ENCODE measurements at places on chromosomes 5 and 9.

- DNase-seq: no peak
Measured at GRCh38 chr9:111937301-111937700, 40.7 kb downstream of the UGCG start.

DNA sequence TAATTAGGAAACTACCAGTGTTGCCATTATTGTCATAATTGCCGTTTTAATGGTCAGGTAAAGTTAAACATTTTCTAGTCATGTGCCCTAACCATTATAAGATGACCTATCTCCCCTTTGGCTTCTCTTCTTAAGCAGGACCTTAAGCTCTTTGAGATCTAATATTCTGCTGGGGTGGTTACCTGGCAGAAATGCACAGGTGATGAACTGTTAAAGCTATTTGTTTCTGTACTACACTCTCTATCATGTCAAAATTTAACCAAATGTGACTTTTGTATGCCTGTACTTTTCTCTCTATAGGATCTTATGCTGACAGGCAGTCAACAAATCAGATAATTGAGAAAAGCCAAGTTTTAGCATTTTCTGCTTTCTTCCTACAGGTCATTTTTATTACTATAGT lies 23.3 kb downstream of the ALDH1A1 start:
- no peak for DNase-seq

DNA sequence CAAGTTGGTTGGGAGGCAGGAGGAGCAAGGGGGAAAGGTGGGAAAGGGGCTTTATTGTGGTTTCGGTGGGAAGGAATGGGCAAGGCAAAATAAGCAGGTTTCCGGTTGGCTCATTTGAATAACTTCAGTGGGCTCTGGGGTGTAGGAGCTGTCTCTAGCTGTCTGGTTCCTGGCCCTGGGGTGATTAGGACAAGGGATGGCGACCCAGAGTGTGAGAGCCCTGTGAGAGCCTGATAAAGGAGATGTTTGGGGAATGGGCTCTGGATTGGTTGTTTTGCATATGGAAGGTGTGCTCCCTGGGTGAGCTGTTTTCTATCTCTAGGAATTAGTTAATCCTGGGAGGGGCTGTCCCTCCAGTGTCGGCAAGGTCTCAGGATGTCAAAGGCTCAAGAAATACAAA lies 15.4 kb downstream of the ANKRD34B start:
- DNase-seq: no peak

DNA sequence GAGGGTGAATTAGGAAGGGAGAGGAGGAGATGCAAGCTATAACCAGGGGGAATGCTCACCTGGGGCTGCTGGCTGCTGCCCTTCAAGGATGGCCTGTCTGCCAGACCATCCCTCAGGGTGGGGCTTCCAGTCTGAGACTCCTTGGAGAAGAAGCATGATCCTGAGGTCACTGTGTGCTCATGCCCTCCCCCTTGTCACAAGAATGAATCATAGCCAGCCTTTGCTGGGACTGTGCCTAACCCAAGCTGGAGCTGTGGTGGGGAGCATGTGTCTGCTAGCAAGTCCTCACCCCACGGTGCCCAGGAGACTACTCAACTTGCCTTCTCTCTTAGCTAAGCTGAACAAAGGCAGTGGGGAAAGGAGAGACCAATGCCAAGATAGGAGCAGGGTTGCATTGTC lies 463.6 kb downstream of the SPOCK1 start:
- DNase-seq: no peak

DNA sequence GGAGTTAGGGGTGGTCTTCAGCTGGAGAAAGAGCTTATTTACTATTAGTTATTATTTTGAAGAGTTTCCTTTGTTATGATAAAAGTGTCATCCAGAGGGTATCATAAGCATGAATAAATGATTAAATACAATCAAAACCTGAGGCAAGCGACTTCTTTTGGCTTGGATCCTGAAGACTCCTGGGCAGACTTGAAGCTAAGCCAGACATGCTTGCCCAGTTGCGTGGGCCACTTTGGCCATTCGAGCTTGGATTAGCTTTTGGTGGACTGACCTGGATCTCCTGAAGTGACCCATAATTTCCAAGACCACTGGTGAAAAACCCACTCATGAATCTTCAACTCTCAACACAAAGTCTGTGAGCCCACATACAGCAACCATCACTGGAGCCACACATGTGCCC lies 335.8 kb downstream of the NR2F1-AS1 start:
- DNase-seq: no peak

DNA sequence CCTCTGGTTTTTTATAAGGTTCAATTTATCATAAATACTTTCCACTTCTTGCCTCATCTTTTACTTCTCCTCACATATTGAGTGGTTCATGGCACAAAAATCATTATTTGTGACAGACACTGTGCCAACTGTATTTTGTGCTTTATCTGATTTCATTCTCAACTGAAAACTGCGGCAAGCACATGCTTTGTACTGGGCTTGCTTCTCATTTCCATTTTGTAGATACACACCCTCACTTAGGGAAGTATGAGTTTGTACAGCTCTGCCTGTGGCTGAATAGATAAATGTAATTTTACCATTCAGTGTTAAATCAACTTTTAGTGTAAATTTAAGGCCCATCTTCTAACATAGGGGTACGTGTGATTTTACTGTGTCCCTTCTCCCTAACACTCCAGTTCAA lies 83.6 kb downstream of the ANXA2R start:
- DNase-seq: no peak

DNA sequence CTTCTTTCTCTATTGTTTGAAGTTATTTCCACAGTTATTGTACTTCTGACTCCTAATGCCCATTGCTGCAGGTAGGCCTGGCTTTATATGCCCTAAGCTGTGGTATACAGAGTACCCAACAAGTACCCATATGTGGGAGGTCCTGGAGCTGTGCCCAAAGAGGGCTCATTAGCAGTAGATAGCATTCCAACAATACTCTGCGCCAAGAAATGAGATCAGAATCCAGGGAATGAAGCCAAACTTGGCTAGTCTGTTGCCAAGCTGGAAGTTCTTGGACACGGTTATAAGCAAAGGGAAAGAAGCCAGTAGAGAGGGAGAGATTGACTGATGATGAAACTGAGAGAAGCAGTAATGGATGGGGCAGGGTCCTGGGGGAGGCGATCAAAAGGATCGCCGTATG lies 29.7 kb upstream of the FAM169A start:
- no peak for DNase-seq

- no peak for DNase-seq
Measured at GRCh38 chr5:64665243-64665642, 25.1 kb upstream of the SHISAL2B start.

DNA sequence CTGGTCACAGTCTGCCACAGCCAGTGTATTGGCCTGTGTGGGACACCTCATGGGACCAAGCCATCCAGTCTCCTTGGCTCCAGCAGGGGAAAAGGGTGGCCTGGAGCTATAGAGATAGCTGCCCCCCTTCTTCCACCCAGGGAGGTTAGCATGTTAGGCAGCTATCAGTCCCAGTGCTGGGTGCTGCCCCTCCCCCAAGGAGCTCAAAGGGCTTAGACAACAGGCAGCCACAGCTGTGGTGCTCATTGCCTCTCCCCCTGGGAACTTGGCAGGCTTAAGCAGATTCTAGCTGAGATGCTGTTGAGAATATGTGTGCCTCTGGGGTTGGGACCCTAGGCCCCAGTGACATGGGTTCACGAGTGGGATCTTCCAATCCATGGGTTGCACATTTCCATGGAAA lies 226.0 kb upstream of the PTGER4 start:
- DNase-seq: no peak

DNA sequence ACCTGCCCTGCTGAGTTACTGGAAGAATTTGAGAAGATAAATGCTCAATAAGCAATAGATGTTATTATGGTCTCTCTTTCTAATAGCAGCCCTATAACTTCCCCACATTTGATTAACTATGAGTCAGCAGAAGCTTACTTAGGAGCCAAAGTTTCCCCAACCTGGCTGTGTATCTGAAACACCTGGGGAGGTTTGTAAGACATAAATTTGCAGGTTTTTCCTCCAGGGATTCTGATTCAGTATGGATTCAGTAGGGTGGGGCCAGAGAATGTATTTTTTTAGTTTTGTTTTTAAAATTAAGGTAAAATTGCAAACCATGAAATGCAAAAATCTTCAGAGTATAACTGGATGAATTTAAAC lies 44.9 kb upstream of the GNPDA1 start:
- DNase-seq: no peak

DNA sequence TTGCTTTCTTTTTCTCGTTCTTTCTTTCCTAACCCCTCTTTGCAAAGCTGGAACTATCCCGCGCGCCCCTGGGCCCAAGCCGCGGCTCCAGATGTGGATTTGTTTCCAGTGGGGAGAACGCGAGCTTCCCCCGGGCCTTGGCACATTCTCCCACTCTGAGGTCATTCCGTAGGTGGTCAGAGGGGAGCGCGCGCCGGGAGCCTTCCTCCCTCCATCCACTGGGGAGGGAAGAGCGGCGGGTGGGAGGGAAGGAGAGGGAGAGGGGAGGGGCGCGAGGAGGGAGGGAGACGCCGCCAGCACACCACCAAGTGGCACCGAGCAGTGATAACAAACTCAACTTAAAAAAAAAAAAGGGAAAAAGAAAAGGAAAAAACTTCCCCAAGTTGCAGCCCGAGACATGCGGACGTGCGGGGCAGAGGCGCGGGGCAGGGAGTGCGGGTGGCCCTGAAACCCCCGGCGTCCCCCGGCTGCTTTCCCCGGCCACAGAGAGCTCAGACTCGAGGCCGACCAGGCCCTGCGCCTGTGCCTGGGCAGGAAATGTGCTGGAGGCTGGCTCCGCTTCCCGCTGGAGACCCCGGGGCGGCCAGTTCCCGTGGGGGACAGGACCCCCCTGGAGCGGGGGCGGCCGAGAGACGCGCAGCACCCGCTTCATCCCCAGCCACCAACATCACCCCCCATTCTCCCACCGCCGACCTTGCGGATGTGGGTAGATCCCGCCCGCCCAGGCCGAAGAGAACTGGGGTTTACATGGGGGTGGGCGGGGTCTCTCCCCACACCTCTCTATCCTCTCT lies 3.1 kb downstream of the IER5L start:
- no peak for DNase-seq

DNA sequence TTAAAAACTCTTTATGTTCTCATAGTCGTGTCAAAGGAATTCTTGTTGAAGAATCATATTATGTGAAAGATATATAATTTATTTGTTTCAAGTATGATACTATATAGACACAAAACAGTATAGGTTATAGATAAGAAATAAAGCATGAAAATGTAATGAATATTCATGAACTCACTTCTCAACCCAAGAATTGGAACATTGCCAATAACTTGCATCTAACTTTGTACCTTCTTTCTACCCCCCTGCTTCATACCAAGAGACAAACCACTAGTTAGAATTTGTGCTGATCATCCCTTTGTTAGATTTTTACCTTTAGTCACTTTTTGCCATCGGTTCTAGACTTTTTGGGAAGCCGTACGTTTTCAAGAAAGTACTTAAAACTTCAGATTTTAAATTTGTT lies 32.6 kb downstream of the HSD17B4 start:
- DNase-seq: no peak

DNA sequence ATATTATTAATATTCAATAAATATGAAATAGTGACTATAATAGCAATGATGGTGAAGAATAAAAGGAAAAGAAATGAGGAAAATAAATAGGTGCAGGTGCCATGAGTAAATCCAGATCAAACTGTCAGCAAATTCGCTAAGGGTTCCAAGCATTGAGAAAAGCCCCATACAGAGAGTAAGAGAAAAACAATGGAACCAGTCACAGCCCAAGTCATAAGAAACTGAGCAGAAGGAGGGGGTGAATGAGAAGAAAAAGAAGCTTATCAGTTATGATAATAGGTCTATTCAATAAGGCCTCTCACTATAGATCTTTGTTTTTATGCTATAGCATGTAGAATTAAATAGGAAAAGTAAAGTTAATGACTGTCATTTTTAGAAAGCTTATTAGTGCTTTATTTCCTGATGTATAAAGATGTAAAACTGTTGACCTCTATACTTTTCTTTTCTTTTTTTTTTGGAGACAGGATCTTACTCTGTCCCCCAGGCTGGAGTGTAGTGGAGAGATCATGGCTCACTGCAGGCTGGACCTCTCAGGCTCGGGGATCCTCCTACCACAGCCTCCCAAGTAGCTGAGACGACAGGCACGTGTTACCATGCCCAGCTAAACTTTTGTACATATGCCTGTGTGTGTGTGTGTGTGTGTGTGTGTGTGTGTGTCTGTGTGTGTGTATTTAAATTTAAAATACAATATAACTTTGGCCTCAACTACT lies 72.4 kb downstream of the FYB1 start:
- no peak for DNase-seq

DNA sequence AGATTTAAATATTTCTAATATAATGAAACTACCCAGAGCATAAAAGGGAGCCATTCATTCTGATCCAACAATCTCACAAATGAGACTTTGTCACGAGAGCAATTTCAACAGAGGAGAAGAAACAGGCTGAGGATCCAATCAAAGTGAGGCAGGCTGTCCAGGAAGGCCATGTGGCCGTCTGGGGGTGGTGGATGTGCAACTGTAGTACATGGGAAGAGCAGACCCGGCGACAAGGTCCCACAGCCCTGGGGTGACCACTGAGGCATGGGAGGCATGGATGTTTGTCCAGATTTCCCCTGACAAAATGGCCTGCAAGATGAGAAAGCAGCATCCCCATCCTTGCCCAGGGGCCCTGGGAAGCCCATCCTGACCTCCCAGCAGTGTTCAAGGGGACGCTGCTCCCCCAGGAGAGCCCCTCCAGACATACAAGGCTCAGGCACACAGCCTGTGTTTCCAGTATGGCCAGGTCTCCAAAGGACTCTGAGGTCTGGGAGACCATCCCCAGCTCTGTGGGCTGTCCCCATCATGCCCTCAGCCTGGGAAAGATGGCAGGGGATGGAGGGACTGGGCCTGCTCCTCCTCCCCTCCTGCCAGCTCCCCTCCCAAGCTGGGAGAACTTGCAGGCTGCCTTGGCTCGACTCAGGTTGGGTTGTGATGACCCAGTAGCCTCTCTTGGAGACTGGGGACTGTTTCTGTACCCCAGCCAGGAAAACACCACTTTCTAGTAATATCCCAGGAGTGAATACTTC lies 27.5 kb upstream of the FCN2 start:
- no peak for DNase-seq

GRCh38 chr5:148569948-148570347 lies 84.4 kb downstream of the HTR4 start:
- no peak for DNase-seq

DNA sequence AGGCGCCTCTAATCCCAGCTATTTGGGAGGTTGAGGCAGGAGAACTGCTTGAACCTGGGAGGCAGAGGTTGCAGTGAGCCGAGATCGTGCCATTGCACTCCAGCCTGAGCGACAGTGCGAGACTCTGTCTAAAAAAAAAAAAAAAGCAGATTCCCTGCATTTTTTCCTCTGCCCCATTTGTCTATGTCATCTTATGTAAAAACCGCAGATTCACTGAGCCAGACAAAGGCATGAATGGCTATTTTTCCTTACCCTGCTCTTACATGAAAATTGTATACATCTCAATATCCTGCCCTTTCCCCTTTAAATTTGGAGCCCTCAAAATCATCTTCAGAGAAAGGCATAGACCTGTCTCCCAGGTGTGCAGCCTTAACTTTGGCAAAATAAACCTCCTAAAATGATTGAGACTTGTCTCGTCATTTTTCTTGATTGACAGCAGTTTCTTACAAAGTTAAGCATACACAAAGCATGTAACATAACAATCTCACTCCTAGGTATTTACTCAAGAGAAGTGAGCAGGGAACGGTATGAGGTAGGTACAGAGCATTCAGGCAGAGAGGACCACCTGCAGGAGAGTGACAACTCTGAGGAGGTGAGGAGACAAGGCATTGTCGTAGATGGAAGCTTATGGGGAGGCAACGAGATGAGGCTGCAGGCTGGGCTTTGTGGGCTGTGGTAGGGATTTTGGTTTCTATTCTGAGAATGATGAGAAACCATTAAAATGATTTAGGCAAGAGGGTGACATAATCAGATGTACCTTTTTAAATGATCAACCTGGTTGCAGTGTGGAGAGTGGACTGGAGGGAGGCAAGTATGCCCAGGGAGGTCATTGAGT lies 65.7 kb upstream of the IL6ST start:
- DNase-seq: no peak

GRCh38 chr5:9391080-9391479 lies 154.8 kb downstream of the SEMA5A start:
- no peak for DNase-seq
